ENCODE measurements at places on chromosomes 6 and 20.

DNA sequence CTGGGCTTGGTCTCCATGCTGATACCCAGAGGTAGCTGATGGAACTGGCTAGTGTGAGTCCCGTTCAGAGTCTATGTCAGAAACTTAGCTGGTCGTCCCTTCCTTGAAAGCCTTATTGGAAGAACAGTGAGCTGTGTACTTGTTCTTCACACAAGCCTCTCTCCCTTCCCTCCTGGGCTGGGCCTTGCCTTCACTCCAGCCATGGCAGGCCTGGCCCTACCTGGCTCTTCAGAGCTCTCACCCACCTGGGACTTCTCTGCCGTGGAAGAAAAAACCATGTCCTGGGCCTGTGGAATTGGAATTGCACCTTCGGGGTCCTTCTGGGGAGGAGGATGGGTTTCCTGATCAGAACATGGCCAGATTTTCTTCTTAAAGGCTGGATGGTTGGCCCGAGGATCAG, 20.3 kb upstream of the ZNF831 start:
- no peak for DNase-seq

GRCh38 chr6:63572747-63573075, 431 bp downstream of the LOC128125822 start:
- no peak for DNase-seq

- DNase-seq, result peak; percentile 44
These were observed 36.0 kb downstream of the DNAH8 start for GRCh38 chr6:38750968-38751615.

DNA sequence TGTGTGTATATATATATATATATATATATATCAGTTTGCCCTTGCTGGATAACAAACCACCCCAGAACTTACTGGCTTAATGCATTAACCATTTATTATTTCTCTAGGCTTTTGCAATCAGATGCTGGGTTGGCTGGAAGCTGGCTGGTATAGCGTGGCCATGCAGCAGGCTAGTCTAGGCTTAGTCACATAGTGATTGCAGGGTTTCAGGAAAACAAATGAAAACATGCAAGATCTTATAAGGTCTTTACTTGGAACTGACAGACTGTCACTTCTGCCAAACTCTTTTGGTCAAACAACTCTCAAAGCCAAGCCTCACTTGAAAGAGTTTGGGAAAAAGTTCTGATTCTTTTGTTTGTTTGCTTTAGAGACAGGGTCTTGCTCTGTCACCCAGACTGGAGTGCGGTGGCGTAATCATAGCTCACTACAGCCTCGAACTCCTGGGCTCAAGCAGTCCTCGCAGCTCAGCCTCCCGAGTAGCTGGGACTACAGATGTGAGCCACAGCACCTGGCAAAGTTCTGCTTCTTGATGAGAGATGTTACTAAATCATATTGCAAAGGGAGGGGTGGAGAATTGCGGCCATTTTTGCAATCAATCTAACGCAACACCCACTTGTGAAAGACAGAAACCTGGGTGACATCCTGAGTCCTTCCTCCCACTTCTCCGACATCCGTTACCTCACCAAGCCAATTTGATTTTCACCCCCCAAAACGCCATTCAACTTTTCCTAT, 74.6 kb upstream of the RNF24 start:
- DNase-seq, result no peak

DNA sequence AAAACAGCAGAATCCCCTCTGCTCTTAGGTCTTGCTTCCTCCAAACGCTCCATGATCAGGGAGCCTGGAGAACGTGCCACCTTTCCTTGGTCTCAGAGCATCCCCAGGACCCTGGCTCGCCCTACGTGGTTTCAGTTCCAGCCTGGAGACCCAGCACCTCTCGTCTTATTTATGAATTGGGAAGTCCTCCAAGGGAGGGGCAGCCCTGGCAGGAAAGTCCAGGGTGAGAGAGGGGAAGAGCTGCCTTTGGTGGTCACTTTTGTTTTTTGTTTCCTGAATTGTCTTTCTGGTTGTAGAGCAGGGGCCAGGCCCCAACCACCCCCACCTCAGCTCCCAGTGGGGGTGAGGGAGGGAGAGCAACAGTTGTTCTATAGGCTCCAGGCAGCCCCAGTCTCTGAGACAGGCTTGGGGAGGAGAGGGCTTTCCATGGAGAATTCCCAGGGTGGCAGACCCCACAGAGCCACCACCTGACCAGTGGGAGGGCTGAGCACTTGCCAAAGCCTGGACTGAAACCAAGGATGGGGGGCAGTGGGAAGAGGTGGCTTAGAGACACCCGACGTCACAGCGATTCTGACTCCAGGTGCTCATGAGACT, 88.8 kb downstream of the PRND start:
- no peak for DNase-seq

Data from stimulated activated CD4-positive, alpha-beta T cell treated with anti-CD3 and anti-CD28 coated beads, Interleukin-15, amount 100 ng/mL, for 24 hours (primary cell).